ENCODE measurements at places on chromosomes 2 and 18. TPM values are rescaled to one million over a fixed set of nuclear protein-coding genes. Genes with fewer than 3 reads are reported as not detected.
A peak's percentile ranks its signal among the peaks of the same experiment; 100 is the strongest.

The TIGD1 gene
- 2.1 TPM for total RNA-seq

DNA sequence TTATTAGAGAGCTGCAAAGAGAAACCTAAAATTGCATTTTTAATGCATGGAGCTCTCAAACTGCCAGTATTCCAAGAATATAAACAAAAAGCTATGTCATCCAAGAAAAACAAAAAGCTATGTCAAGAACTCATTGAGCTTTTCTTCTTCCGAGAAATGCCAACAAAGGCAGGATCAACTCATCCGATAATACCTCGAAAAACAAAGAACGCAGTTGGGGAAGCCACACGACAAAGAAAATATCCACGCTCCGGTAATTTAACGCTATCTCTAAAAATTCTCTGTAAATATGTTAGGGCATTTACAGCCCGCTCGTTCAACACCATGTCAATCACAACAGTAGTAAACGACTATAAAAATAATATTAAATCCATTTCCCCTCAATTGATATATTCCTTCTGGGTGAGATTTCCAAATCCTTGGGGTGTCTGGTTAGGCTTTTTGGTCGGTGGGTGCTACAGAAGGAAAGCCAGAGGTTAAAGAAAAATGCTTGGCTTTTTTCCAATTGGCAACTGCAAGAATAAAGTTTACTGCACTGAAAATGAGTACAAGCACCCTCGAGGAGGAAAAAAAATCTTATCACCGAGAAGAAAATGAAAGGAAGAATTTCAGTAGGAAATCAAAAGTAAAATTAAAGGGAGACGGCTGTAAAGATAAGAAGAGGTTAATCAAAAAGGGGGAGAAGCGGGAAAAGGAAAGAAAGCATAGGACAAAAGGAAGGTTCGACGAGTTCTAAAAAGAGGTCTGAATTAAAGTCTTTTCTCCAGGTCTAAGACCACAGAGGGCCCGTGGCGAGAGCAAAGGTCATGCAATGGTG is 856 bp downstream of the TIA1 start:
- DNase-seq = peak; percentile 32

DNA sequence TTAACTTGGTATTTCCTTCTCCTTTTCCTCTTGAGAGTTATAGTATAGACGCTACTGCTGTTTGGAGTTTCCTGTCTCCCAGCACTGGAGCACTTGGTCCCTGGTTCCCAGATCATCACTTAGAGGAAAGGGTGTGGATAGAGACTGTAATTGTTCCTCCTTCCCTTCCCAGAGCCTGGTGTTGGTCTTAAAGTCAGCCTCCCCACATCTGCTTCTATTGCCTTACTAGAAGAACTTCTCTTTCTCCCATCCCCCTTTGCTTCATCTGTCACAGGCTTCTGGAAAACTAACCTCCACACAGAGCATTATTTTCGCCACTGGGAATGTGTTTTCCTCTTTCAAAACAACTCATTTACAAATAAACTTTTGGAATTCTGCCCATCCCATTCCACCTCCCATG is 131.0 kb downstream of the CCDC85A start:
- no peak for DNase-seq

DNA sequence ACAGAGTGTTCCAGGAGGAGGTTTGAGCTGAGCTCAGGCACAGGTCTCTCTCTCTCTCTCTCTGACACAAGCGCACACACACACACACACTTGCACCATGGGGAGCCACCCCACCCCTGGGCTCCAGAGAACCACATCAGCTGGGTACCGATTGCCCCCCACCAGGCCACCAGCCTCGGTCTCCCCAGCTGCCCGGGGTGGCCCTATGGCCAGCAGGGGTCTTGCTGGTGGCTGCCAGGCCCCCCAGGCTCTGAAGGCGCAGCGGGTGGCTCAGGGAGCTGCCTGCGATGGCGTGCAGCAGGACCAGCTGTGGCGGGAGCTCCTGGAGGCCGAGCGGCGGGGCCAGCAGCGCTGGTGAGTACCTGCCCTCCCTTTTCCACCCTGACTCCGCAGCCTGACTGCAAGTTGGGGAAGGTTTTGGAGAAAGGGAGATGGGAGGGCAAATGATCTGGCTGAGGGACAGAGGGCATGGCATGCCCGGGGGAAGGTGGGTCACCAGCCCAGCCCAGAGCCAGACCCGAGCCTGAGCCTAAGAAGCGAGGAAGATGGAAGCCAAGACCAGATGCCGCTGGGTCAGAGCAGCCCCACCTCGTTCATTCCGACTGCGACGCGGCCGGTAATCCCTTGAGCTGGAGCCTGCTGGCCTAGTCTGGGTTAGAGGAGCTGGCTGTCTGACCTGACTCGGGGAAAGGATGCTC is 21.9 kb upstream of the SLC66A3 start:
- no peak for DNase-seq

DNA sequence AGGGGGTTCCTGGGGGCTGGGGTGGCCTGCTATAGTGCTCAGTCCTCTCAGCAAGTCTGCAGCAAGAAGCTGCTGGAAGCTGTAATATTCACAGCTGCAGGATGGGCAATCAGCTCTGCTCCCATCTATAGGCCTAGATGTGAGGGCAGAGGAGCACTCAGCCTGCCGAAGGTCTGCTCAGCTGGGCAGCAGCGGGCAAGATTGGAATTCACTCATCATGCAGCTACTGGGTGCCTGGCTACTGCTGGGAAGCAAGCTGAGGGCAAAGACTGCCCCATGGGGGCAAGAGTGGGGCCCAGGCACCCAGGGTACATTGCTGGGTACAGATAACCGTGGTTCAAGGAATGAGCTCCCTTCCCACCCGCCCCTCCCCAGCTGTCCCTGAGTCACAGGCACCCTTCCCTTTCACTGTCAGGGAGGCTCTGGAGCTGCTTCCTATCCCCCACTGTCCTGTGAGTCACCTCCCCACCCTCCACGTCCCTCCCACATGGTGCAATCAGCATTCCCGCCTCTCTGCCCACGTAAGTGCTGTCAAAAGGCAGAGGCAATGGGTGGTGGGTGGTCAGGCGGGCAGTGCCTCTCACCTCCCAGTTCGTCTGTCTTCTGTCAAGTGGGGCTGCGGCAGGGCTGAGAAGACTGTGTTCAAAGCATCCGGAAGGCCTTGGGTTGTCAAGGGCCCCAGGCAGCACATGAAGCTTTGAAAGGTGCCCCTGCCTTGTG is 169.2 kb downstream of the TRIM43 start:
- DNase-seq = peak; percentile 81

DNA sequence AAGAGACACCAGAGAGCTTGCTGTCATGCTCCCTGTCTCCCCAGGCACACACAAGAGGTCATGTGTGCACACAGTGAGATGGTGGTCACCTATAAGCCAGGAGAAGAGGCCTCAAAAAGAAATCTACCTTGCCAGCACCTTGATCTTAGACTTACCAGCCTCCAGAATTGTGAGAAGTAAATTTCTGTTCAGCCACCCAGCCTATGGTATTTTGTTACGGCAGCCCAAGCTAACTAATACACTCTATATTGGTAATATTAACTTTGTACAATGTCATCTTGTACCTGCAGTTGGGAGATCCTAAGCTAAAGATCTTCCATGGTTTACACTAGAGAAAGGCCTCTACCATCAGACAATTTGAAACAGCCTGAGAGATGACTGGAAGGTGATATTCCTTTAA is 21.2 kb downstream of the RTN4 start:
- no peak for DNase-seq

- DNase-seq = no peak
Measured at GRCh38 chr2:45844796-45845457, 193.5 kb downstream of the PRKCE start.

The TTR gene
- total RNA-seq = not detected

- no peak for DNase-seq
Measured at GRCh38 chr2:76584474-76584873, 873.8 kb upstream of the GCFC2 start.

DNA sequence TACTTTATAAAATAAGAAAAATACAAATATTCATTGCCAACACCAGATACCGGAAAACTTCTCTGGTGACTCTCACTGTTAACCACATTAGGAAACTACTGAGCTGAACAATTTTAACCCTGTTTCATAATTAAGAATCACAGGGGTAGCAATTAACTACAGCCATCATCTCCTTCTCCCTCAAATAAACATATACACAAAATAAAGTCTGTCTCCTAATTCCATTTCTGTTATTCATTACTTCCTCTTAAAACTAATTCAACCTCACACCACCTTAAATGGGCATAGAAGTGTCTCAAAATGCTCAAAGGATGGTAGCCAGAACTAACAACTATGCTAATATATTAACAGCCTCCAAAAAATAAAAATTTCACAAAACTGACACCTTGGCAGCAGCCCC is 60.7 kb downstream of the ACVR1 start:
- DNase-seq = peak; percentile 38

The RAB17 gene
- 0.26 TPM for total RNA-seq

GRCh38 chr2:20737505-20737904 is 70.6 kb downstream of the GDF7 start:
- DNase-seq = no peak

GRCh38 chr2:180571559-180571958 is 408.8 kb upstream of the UBE2E3 start:
- DNase-seq = peak; percentile 57

- DNase-seq = no peak
Measured at GRCh38 chr18:11960743-11961380, 20.4 kb upstream of the IMPA2 start.

DNA sequence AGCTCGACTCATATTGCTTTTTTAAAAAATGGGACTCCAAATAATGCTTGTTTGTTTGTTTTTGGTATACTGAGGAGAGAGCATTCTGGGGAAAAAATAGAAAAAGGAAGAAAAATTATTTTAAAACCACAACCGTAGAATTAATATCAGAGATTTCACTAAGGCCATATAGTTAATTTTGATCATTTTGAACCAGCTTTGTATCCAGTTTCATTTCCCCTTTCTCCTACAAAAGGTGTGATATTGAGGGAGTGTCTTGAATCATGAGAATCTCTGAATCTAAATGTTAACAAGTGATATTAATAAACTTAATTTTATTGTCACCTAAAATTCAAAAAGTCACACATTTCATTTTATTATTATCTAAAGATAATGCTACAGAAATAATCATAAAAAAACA is 198.5 kb upstream of the GALNT5 start:
- no peak for DNase-seq

DNA sequence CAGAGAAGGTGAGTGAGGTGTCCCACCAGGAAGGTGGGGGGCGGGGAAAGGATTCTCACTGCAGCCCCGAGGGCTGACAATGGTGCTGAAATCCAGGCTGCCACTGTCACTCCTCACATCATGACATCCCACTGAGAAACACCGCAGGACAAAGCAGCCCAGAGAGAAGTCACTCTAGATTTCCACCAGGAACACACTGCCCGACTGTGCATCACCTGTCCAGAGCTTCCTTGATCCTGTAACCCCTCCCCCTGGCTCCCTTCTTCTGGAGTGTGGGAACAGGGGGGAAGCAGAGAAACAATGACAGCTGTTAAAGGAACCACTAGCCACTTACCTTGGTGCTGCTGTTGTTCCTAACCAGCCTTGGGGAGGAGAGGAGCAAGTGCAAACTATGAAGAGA is 69.9 kb downstream of the MRO start:
- no peak for DNase-seq

- peak; percentile 44 for DNase-seq
Measured at GRCh38 chr2:111227716-111228141, 107.0 kb downstream of the BCL2L11 start.

The CDH2 gene
- 2.0 TPM for total RNA-seq

DNA sequence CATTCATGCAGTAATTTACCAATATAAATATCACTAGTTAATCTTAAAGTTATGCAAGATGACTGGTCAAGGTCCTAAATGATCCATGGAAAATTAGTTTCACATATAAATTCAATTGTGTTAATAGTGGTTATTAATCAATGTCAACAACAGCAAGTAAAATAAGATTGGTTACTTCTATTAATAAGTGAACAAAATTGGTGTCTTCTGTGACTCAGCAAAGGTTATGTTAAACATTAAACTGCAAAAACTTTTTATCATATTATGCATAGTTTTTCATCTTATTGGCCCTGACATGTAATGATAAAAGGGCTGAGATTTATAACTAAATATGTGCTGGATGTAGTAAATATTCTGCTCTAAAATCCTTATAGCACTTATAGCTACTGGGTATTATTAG is 359.0 kb upstream of the UBE2E3 start:
- DNase-seq = no peak

The HOXD9 gene
- total RNA-seq = not detected

The EFR3B gene
- 0.51 TPM for total RNA-seq

GRCh38 chr18:55322178-55322735 is 265.7 kb downstream of the TCF4 start:
- peak; percentile 95 for DNase-seq

GRCh38 chr2:213021971-213022899 is 129.2 kb downstream of the IKZF2 start:
- peak; percentile 90 for DNase-seq

The SOX11 gene
- total RNA-seq = 2.1 TPM

GRCh38 chr2:24049485-24050021 is at the start of gene FKBP1B:
Gene FKBP1B, plus strand, starts transcription at chr2:24049741. Its CDS starts 109 bp downstream, at chr2:24049850.
- peak; percentile 66 for DNase-seq

The STPG4 gene
- 0.33 TPM for total RNA-seq

The MROH2A gene
- not detected for total RNA-seq

DNA sequence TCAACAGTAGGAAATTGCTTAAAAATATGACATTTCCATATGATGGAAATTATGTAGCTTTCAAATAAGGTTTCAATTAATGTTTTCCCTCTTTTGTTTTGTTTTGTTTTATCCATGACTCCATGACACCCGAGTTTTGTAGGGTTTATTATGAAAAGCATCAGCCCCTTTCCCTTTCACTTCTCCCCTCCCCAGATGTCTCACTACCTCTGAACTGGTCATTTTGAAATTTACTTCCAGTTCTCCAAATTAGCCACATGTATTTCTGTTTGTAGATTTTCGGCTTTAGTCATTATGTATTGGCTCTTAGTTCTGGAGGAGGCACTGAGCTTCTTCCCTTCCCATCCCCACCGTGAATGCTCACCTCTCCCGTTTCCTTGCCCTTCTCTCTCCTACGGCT is 18.6 kb upstream of the VPS4B start:
- DNase-seq = no peak

The RAB27B gene
- total RNA-seq = 0.77 TPM

GRCh38 chr18:49048396-49049020 is 97.7 kb upstream of the SMAD7 start:
- DNase-seq = peak; percentile 68

The SH3RF3 gene
- 10.1 TPM for total RNA-seq

GRCh38 chr2:105903051-105903674 is 158.5 kb downstream of the NCK2 start:
- no peak for DNase-seq

- no peak for DNase-seq
Measured at GRCh38 chr2:231613331-231613662, 20.6 kb downstream of the TEX44 start.
